A549 treated with DMSO at 1 μM for 4 hours (cell line): ENCODE measurements at places on chromosomes 13 and 19. TPM values are rescaled to one million over a fixed set of nuclear protein-coding genes. Genes with fewer than 3 reads are reported as not detected.

PSG2 gene
- 0.05 TPM in 1 of 5 replicates, not detected in the others for total RNA-seq

ZNF417 gene
- total RNA-seq = 3.4 to 5.0 TPM (median 3.9 TPM) in 5 replicates

FOSB gene
- total RNA-seq = 15.1 to 22.9 TPM (median 18.9 TPM) in 5 replicates

IGFL1 gene
- total RNA-seq = 2.3 to 3.1 TPM (median 2.6 TPM) in 5 replicates

LILRA1 gene
- not detected in 5 replicates for total RNA-seq

EFNA2 gene
- total RNA-seq = 1.1 to 2.1 TPM (median 1.4 TPM) in 5 replicates
